Stimulated activated CD4-positive, alpha-beta T cell treated with anti-CD3 and anti-CD28 coated beads, Interleukin-4, amount 100 ng/mL, for 24 hours (primary cell): ENCODE measurements at places on chromosomes 2 and 18.

- no peak for DNase-seq
Measured at GRCh38 chr2:42916324-42916723, 123.9 kb upstream of the HAAO start.

DNA sequence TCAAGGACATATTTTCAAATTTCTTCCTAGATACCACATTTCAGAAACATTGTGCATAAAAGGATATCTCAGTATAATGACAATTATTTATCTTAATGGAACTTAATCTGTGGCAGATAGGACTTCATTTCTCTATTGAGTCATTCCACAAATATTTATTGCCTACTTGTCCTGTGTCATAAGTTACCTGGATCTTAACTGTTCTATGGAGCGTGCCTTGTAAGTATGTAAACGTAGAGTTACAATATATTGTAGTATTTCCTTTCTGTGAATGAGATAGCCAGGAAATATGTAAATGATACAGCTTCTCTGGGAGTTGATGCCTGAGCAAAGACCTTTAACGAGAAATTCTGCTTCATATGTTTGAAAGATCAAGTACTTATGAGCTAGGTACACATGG, 2.5 kb downstream of the AGFG1 start:
- no peak for DNase-seq

GRCh38 chr2:156933645-156934225, 323.8 kb upstream of the GALNT5 start:
- DNase-seq = no peak

- DNase-seq = no peak
Measured at GRCh38 chr18:50654211-50654610, 94.3 kb downstream of the MAPK4 start.

DNA sequence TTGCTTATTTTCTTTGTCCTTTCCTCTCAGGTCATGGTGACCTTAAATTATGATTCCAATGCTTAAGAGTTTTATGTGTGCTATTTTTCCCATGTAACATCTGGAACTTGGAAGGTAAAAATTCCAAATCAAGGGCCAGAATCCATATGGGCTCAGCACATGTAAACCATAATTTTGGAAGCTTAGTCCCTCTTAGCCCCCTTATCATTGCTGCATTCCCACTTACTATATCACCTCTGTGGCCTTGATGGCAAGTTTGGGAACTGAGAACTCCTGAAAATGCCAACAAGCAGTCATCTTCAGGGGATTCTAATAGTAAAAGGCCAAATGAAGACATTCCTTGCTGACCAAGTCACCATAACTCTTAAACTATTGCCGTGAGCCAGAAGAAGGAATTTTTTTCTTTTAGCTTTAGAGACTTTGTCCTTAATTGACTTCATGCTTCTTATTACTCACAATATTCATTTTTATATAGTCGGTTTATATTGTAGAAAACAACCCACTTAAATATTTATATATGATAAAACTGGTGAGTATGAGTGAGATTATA, 251.4 kb downstream of the SLC8A1 start:
- DNase-seq = no peak

GRCh38 chr18:35284841-35285240, 5.2 kb downstream of the ZSCAN30 start:
- DNase-seq = no peak

DNA sequence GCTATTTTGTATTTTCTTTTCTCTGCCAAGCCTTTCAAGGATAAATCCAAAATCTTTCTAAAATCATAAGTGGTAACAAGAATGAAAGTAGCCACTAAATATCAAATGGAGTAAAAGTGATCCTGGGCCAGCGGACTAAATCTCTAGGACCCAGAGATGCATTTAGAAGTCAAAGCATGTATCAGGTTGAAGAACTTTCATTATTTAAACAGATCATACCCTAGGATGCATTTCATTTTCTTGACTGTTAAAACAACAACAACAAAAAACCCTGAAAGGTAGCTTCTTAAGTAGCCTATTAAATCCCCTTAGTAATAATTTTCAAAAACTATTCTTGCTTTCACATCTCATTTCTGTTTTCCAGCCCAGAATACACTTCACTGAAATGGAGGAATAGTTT, 4.8 kb upstream of the POU3F3 start:
- DNase-seq = no peak

DNA sequence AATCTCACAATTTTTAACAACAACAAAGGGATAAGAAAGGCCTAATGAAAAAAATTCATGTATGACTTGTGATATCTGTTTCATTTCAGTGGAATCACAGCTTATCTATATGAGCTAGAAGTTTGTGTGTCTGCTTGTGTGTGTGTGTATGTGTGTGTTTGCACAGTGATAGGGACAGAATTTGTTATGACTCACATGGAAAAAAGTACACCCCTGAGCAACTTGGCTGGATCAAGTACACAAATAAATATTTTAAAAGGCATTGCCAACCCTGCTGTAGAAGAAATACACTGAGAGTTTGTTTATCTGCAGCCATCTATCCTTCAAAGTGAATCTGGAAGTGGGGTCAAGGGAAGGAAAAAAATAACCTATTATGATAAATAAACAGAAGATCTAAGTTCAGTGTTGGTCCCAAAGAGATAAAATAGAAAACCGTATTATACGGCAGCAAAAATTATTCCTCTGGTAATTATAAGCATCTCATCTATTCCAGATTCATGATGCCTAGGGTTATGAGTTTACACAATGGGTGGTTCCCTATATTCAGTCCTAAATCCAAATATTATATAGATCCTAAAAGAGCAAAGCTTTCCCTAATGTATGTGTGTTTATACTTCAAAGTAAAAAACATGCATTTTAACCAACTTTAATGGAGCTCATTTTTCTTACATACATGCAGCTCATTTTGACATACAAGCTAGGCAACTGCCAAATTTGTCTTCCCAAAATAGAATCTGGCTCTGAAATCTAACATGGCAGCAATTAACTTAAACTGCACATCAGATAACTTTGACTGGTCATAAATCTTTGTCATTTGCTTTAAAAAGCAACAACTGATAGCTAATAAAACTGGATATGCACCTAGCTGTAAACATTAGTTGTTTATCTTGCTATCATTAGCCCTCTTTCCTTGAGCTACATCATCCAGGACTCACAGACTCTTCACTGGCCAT, 420.6 kb downstream of the IRS1 start:
- no peak for DNase-seq

- DNase-seq = no peak
Measured at GRCh38 chr2:120066800-120067547, 54.1 kb downstream of the EPB41L5 start.

GRCh38 chr2:137333386-137334165, 568.2 kb downstream of the THSD7B start:
- DNase-seq = no peak

GRCh38 chr2:48767330-48767729, 11.8 kb upstream of the LHCGR start:
- no peak for DNase-seq

DNA sequence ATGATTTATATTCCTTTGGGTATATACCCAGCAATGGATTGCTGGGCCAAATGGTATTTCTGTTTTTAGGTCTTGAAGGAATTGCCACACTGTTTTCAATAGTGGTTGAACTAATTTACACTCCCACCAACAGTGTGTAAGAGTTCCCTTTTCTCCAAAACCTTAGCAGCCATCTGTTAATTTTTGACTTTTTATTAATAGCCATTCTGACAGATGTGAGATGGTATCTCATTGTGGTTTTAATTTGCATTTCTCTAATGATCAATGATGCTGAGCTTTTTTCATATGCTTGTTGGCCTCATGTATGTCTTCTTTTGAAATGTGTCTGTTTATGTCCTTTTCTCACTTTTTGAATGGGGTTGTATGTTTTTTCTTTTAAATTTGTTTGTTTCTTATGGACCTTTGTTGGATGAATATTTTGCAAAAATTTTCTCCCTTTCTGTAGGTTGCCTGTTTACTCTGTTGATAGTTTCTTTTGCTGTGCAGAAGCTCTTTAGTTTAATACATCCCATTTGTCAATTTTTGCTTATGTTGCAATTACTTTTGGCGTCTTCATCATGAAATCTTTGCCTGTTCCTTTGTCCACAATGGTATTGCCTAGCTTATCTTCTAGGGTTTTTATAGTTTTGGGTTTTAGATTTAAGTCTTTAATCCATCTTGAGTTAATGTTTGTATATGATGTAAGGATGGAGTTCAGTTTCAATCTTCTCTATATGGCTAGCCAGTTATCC, 119.7 kb upstream of the XIRP2 start:
- no peak for DNase-seq

DNA sequence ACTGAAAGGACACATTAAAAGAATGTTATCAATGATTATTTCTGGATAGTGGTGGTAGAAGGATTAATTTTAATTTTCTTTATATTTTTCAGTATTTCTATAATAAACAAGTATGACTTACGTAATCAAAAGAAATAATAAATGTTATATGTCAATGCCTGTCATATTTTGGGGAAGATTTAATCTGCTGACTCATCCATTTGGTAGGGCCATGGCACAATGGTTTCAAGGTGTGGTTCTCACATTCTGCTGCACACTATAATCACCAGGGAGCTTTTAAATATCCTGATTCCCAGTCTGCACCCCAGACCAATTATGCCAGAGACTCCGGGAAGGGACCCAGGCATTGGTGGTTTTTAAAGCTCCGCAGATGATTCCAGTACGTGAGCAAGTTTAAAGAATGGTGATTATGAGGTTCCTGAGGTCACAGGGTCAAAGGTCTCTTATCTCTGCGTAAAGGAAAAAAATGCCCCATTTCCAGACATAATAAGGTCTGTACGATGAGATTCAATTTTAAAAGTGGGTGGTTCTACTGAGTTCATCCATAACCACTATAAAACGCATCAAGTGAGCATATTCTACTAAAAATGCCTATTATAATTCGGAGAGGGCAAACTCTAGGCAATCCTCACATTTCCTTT, 27.2 kb downstream of the WIPF1 start:
- no peak for DNase-seq

GRCh38 chr18:22434973-22435608, 17.4 kb upstream of the CTAGE1 start:
- DNase-seq = no peak

GRCh38 chr18:55083461-55083860, 124.2 kb upstream of the CCDC68 start:
- no peak for DNase-seq
